ENCODE measurements at places on chromosomes 3 and 15.

- DNase-seq = no peak
Measured at GRCh38 chr3:23461069-23461468, 257.9 kb downstream of the UBE2E2 start.

DNA sequence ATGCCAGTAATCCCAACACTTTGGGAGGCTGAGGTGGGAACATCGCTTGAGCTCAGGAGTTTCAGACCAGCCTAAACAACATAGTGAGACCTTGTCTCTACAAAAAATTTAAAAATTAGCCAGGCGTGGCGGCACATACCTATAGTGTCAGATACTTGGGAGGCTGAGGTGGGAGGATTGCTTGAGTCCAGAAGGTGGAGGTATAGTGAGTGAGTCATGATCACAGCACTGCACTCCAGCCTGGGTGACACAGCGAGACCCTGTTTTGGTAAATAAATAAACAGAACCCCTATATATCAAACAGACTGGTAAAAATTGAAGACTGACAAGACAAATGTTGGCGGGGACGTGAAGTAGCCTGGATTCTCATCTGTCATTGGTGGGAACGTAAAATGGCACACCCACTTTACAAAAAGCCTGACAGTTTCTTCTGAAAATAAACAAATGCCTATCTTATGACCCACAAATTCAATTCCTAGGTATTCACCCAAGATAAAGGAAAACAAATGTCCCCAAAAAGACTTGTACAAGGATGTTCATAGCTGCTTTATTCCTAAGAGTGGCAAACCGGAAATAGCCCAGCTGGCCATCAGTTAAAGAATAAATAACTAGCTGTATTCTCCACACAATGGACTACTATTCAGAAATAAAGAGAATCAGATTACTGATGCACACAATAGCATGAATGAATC is 47.0 kb upstream of the GK5 start:
- DNase-seq = no peak

- no peak for DNase-seq
Measured at GRCh38 chr3:48411041-48411588, 18.8 kb downstream of the PLXNB1 start.

GRCh38 chr15:72825829-72826228 is 42.3 kb upstream of the ADPGK start:
- DNase-seq = no peak

DNA sequence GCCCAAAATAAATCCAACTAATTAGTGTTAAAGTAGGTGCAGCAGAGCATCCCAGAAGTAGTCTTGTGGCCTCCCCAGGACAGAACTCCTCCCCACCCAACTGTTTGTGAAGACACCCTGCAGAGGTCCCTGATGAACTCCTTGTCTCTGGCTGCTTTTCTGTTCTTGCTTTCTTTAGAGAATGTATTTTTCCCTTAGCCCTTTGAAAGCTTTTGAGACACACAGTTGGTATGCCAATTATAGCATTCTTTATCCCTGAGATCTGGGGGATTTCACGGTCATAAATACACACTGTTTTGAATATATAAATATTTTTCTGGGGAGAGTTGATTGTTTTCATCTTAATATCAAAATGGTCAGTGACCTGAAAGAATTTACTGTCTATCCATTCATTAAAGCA is 9.8 kb downstream of the TFG start:
- no peak for DNase-seq

DNA sequence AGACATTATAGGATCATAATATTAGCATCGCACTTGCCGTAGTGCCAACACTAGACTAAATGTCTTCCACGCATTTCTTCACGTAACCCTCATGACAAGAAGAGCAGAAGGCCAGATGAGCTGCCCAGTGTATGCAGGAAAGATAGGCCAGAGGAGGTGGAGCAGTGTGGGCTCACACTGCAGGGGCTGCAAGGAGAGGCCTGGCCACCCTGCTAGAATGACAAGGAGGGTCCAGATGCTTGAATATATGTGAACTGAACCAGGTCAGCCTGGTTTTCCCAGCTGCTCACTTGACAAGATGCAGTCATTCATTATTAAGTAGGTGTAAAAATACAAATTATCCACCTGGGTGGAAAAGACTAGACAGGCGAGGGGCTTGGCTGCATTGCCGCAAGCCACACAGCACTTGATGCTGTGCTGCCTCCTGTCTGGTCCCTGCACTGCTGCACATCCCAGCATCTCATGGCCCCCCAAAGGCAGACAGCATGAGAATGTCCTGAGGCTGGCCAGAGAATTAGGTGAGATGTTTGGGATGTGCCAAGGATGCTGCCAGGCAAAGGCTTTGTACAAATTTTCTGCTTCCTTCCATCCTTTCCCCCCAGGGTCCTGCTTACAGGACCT is 115.2 kb downstream of the NTRK3 start:
- DNase-seq = no peak

GRCh38 chr3:139694542-139694941 is 16.8 kb upstream of the NMNAT3 start:
- no peak for DNase-seq

DNA sequence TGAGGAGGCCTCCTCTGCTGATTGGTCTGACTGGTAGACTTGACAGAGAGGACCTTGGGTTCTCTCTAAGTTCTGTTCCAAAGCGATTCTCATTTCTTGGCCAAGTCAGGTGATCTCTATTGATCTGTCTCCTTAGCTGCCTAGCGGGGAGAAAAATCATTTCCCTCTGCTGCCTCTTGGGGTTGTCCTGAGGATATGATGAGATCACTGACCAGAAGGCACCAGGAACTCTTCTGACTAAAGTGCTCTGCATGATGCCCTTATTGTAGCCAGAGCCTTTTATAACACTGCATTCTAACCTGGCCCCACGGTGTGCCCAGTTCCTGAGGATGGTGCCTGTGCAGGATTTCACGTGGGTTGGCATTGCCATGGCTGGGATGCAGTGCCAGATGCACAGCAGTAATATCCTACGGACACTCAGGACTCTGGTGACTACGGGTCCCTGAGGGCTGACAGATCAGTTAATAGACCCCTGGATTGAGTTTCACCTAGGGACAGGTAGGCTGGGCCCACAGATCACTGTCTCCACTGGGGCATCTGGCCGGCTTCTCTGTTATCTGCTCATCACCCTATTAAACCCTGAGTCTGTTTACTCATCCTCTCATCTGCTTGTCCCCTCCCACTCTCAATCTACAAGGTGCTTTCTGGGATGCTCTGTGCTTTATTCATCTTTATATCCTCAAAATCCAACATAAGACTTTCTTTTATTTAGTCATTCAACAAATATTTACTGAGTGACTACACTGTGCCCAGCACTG is 3.9 kb upstream of the HEG1 start:
- no peak for DNase-seq

GRCh38 chr3:71132995-71133730 is 450.4 kb downstream of the FOXP1 start:
- no peak for DNase-seq

DNA sequence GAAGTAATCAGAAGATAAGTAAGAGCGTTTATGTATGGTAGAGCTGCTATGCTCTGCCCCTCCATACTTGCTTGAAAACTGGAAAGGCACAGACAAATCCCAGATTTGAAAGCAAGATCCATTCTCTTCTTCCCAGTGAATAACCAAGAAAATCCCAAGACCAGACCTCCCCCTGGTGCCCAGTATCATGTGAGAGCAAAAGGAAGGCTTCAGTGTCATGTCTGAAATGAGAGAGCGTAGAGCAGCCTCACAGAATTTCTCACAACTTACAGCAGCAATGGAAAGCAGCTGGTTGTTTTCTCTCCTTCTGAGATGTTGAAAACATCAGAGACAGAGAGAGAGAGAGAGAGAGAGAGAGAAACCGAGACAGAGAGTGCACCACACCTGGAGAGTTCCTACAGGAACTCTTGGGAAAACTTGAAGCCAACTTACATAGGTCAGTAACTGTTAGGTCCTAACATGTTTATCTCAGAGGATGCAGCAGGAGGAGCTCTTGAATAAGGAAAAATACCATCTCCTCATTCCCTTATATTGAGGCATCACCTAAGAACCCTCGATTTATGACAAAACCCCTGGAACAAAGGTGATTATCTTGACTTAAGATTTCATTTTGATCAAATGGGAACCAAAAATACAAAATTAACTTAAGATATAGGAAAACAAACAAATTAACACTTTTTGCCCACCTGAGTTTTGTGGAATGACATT is 273.3 kb downstream of the NSUN3 start:
- DNase-seq = peak; percentile 55

GRCh38 chr3:38460377-38461270 is 6.9 kb downstream of the ACVR2B start:
- DNase-seq = no peak

DNA sequence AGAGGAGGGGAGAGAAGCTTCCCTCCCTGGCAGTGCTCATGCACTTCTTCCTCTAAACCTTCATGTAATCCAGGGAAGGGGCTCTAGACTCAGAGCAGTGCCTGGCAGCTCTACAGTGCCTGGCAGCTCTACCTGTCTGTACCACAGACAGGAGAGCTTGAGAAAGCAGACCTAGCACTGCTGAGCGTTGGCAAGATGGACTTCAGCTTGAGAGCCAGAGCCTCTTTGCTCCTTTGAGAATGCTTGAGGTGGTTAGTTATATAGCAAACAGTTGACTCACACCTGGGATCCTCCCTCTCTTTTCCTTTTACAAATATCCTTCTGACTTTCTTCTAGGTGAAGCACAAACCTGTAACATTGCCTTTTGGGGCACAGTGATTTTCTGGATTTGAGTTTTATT is 20.9 kb downstream of the FBXO22 start:
- DNase-seq = no peak

- DNase-seq = no peak
Measured at GRCh38 chr3:153348457-153349107, 186.6 kb downstream of the RAP2B start.

- no peak for DNase-seq
Measured at GRCh38 chr3:119302697-119303551, 8.7 kb downstream of the ARHGAP31 start.

DNA sequence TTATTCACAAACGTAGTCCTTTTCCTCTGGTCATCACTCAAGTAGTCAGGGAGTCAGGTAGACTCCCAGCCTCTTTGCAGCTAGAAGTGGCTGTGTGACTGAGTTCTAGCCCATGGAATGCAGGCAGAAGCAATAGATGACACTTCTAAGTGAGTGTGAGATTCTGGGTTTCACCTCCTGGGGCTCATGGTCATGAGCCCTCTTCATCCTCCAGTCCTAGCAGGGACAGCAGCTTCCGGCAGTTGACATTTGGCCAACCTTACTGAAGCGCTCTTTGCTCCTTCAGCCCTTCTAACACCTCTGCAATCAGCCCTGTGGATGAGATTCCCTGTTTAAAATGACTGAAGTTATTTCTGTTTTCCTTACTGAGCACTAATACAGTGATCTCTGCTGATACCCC is 21.8 kb downstream of the SLC12A8 start:
- DNase-seq = no peak

DNA sequence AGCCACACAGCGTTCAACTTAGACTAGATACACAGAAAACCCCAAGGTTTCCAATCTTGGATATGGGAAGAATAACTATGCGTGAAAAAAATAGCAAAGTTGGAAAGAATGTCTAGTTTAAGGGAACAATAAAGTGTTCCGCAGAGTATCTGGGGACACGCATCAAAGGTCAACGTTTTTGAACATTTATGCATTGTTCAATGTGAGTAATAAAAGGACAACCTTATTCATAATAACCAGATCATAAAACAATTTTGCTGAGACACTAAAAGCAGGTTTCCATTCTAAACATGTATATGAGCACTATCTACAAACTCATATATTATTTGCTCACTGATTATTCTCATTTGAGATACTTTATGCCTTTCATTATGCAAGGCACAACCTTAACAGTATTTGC is 7.8 kb downstream of the ANO10 start:
- DNase-seq = no peak

GRCh38 chr3:138032567-138032966 is 22.6 kb downstream of the CLDN18 start:
- DNase-seq = no peak

DNA sequence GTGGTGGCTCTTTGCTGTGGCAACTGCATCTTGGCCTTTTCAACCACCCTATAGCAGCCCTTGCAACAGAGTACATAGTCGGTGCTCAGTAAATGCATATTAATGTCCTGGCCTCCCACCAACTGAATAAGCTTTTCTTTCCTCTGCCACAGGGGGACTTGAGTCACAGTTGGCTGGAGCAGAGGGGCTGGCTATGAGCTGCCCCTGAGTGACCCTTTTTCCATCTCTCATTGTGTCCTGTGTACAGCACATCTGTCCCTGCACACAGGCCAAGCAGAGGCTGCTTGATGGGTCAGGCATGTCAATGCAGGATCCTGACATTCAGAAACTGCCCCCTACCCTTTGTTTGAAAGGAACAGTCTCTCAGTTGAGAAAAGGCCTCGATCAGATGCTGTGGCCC is 22.4 kb downstream of the SPSB4 start:
- DNase-seq = no peak

GRCh38 chr3:70020906-70021660 is 21.6 kb downstream of the SAMMSON start:
- DNase-seq = no peak

DNA sequence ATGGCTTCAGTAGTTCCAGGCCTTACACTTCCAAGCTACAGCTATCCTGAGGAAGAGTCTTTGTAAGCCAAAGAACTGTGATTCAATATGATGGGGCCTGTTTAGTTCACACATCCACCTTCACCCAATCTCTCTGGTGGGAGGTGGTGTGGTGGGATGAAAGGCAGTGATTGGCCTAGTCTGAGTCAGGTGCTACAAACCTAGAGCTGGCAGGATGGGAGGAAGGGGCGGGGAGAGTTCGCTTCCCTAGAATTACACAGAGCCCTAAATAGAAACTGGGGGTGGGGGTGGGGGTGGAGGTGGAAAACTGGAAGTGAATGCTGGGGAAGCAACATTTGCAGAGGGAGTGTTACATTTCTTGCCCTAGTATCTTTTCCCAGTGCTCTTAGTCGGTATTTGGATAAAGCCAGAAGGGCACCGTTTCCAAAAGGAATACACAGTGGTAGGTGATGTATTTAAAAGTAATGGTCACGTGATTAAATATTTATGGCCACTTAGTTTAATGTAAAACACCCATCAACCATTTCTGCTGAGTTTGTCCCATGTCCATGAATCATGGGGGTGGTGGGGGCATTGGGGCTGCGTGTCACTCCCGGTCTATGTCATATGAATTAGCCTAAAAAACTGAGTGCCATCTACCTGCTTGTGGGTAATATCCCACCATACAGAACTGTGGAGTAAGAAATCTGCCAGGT is 247.6 kb upstream of the PROK2 start:
- DNase-seq = no peak

GRCh38 chr15:60255390-60255789 is 142.4 kb downstream of the ANXA2 start:
- DNase-seq = peak; percentile 85

Data from MCF 10A (cell line).